Bronchial epithelial cell (primary cell): ENCODE measurements at places on chromosomes 2 and 18.

- DNase-seq, result no peak
Measured at GRCh38 chr2:15084826-15085489, 452.4 kb downstream of the LRATD1 start.

DNA sequence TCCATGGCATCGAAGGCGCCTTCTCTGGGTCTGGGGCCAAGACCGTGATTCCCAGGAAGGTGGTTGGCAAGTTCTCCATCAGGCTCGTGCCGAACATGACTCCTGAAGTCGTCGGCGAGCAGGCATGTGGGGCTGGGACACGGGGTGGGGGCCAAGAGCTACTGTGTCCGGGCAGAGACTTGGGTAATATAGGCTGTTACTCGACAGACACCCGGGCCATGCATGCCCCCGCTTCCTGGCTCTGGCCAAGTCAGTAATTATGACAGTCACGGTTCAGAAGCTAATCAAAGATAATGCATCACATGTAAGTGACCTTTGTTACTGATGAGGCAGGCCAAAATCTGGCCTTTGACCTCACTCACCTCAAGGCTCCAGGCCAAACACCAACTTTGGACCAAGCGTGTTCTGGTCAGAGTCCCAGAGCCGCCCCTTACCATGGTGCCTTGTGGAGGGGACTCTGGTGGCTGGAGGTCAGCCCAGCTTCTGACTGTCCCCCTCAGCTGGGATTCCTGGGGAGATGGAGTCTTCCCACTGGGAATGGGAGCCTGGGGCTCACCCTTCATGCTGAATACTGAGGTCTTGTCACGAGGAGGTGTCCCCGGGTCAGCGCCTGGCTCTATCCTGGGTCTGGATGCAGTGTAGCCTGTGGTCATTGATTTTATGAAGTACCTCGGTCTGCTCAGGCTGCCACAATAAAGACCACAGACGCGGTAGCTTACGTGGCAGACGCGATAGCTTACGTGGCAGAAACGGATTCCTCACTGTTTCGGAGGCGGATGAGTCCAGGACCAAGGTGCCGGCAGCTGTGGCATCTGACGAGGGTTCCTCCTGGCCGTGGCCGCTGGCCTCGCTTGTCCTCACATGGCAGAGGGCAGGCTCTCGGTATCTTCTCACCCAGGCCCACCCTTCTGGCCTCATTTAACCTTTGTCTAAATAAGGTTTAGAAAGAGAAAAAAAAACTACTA, 17.7 kb upstream of the CNDP1 start:
- no peak for DNase-seq

- DNase-seq, result no peak
Measured at GRCh38 chr2:116167107-116167506, 1647.4 kb upstream of the DDX18 start.

- DNase-seq, result no peak
Measured at GRCh38 chr2:72090781-72091482, 56.7 kb downstream of the CYP26B1 start.

GRCh38 chr2:132465917-132466316, 49.3 kb downstream of the GPR39 start:
- DNase-seq, result peak; percentile 44

- peak; percentile 44 for DNase-seq
Measured at GRCh38 chr18:48539406-48540250, 797 bp downstream of the CTIF start.

DNA sequence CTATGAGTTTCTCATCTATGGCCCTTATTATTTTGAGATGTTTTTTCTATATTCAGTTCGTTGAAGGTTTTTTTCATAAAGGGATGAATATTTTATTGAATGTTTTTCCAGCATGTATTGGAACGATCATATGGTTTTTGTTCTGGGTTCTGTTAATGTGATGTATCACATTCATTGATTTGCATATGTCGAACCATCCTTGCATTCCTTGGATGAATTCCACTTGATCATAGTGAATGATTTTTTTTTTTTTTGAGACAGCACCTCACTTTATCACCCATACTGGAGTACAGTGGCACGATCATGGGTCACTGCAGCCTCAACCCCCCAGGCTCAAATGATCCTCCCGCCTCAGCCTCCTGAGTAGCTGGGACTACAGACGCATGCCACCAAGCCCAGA, 5.5 kb upstream of the NEMP2 start:
- no peak for DNase-seq

DNA sequence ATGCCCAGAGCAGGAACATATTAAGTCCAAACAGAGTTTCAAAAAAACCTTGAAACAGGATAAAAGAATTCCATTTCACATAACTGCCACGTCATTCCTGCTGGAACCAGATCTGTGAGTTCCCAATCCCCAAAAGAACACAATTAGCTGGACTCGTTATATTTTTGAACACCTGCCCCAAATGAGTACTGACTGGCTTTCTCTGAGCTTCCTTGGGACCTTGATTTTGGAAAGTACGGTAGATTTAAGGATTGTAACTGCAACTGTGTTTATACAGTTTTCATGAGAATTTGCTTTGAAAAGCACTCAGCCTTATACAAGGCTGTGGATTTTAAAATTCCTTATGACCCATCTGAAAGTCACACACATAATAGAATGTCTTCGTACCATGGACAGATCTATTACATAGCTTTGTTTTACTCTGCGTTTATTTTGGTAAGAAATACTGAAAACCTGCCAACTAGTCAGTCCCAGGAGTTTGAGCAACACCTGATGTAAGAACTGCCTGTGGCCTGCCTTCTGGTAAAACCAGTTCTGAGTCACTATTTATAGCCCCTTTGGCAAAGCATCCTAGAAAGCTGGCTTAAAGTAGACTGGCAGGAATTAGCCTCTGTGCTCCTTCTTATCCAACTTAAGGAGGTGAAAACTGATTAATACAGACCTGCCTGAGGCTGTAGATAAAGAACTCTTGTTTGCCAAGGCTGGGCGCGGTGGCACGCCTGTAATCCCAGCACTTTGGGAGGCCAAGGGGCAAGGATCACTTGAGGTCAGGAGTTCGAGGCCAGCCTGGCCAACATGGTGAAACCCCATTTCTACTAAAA, 48.1 kb downstream of the MERTK start:
- DNase-seq, result peak; percentile 97

DNA sequence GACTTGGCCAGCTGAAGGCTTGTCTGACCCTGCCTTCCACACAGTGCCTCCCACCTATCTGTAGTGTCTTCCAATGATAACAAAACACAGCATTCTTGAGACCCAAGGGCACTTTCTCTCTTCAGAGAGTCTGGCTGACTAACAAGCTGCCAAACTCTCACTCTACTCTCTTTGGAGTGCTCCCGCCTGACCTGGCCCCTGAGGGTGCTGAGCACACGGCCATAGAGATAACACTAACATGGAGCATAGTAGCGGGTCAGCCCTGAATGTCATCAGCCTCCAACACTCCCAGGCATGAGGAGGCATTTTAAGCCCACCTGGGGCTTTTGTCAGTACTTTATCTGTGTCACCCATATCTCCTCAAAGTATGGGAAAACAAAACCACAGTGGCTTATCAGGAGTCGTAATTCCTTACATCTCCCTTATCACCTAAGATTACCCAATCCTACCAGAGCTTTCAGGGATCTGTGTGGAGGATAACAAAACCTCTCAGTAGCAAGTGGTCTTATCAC, 160.3 kb upstream of the TCF4 start:
- no peak for DNase-seq

DNA sequence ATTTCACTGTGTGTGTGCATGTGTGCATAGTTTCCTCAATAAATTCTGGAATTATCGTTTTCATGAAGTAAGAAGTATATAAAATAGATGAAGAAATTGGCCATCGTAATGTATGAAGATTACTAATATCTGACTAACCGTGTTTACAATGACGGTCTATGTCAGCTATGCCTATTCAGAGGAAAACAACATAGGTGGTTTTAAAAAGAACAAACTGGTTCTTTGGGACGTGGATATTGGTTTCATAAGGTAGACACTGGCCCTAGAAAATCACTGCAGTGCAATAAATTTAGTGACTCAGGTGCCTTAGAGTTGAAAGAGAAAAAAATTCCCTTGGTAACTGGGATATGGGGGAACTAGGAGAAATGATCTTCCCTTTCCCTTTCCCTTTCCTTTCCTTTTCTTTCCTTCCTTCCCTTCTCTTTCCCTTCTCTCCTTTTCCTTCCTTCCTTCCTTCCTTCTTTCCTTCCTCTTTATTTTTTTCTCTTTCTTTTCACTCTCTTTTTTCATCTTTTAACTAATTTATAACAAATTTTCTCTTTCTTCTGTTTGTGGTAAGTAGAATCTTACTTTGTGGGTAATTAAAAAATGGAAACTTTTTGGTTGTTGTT, 36.4 kb downstream of the MAP2 start:
- DNase-seq, result peak; percentile 67

- no peak for DNase-seq
Measured at GRCh38 chr2:27828305-27828704, 56.8 kb downstream of the MRPL33 start.

- DNase-seq, result no peak
Measured at GRCh38 chr2:192026059-192026824, 168.5 kb downstream of the TMEFF2 start.

GRCh38 chr2:198143793-198144192, 339.4 kb downstream of the PLCL1 start:
- DNase-seq, result no peak

GRCh38 chr18:44857081-44857480, 176.4 kb downstream of the SETBP1 start:
- DNase-seq, result no peak
